CD4-positive, alpha-beta T cell treated with Interleukin-4 for 4 hours (primary cell): ENCODE measurements at places on chromosomes 6 and 20.

- DNase-seq, result no peak
Measured at GRCh38 chr6:35049900-35050756, 91.0 kb downstream of the TCP11 start.

- DNase-seq, result no peak
Measured at GRCh38 chr6:80363501-80364122, 257.1 kb downstream of the BCKDHB start.

GRCh38 chr6:17281497-17282481, 628 bp downstream of the RBM24 start:
- DNase-seq, result no peak

GRCh38 chr20:40689100-40689942, at the start of gene MAFB:
MAFB (minus strand) TSS chr20:40689236; CDS start chr20:40688850, 386 bp downstream.
- DNase-seq, result peak; percentile 30

DNA sequence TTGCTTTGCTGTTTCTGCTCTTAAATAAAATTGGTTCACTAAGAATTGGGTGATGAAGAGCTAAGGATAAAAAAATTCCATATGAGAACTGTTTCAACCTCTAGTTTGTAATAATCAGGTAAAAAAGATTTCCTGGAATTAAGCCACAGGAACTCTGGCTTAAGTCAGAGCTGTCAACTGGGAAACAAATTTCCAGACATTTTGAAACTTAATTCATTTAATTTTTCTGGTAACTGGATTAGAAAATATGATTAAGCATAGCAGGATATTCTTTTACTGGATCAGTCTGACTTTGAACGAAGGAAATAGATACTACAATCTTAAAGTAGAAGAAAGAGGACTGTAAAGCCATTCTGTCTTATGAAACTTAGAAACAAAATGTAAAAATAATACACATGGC, 1.3 kb upstream of the VIP start:
- no peak for DNase-seq

DNA sequence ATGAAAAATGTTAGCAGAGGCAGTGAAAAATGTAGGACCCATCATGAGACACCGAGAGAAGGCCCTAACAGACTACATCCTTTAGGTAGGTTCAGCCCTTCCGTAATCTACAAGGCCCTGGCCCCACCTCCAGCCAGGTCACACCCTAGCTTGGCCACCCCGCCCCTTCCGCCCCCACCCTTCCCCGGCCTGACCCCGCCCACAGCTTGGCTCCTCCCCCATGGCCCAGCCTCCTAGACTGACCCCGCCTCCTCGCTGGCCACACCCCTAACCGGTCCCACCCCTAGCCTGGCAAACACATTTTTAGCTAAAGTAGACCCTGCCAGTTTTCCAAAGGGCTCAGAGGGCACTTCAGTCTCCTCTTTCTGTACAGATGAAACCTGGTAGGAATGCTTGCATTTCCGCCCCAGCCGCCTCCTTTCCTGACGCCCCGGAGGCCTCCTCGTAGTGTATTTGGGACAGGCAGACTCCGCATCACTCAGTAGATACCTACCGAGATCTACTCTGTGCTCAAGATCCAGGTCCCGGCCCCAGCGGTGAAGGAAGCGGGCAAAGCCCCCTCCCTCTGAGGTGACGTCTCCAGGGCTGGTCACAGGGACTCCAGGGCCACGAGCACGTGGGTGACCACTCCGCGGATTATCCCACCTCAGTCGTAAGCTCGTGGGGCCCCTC, 443.5 kb downstream of the PREX1 start:
- no peak for DNase-seq
